Left colon (tissue), 2 donors: ENCODE measurements at places on chromosomes 13 and 19. TPM values are rescaled to one million over a fixed set of nuclear protein-coding genes. Genes with fewer than 3 reads are reported as not detected.

The FUT1 gene
- total RNA-seq = 0.56 TPM

DNA sequence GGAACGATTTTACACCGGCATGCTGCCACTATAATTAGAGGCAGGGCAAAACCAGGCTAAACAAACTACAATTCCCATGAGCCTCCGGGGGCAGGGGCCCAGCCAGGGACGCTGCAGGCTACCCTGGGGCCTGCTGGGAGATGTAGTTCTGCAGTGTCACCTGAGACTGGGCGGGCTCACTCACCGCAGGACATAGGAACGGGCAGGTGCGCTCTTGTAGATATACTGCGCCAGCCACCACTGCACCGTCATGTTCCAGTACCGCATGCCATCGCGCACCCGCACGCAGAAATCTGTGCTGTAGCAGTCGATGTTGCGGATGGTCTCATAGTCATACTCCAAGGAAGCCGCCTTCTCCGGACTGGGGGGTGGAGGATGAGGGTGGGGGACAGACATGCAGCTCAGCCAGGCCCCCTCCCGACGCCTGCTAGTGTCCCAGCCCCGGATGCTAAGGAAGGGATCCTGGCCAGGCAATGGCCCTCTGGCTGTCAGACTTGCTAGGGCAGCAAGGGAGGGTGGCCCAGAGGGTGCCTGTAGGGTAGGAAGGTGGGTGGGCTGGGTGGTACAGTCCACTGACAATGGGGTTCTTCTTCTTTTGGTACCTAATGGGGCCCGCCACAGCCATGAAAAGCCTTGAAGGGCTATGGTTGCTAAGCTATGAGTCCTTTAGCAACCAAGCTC, 5.8 kb upstream of the TMC4 start:
- no peak for DNase-seq

DNA sequence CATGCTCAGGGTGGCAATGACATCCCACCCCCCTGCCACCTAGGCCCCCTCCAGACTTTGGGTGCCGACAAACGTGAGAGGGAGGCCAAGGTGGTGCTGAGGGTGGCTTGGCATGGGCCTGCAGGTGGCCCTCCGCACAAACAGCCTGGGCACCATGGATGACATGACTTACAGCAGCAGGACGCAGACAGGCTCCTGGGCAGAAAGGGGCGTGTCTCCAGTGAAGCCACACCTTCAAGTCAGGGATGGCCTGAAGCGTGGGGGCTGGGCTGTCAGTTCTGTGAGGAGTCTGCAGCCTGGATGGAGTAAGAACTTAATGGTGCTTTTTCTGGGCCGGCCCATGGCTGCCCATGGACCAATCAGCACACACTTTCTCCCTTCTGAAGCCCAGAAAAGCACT, 25.3 kb downstream of the POMP start:
- peak; percentile 55 for DNase-seq

- DNase-seq = no peak
Measured at GRCh38 chr13:35554972-35555623, 78.6 kb upstream of the MAB21L1 start.

- no peak for DNase-seq
Measured at GRCh38 chr19:45462174-45462573, 5.6 kb upstream of the FOSB start.

- DNase-seq = no peak
Measured at GRCh38 chr19:46065486-46066071, 24.8 kb upstream of the IGFL4 start.

The ZNF44 gene
- 18.4 TPM for total RNA-seq

- no peak for DNase-seq
Measured at GRCh38 chr13:76094645-76095044, 458.5 kb downstream of the LMO7 start.

The ZNF865 gene
- total RNA-seq = 13.0 TPM

DNA sequence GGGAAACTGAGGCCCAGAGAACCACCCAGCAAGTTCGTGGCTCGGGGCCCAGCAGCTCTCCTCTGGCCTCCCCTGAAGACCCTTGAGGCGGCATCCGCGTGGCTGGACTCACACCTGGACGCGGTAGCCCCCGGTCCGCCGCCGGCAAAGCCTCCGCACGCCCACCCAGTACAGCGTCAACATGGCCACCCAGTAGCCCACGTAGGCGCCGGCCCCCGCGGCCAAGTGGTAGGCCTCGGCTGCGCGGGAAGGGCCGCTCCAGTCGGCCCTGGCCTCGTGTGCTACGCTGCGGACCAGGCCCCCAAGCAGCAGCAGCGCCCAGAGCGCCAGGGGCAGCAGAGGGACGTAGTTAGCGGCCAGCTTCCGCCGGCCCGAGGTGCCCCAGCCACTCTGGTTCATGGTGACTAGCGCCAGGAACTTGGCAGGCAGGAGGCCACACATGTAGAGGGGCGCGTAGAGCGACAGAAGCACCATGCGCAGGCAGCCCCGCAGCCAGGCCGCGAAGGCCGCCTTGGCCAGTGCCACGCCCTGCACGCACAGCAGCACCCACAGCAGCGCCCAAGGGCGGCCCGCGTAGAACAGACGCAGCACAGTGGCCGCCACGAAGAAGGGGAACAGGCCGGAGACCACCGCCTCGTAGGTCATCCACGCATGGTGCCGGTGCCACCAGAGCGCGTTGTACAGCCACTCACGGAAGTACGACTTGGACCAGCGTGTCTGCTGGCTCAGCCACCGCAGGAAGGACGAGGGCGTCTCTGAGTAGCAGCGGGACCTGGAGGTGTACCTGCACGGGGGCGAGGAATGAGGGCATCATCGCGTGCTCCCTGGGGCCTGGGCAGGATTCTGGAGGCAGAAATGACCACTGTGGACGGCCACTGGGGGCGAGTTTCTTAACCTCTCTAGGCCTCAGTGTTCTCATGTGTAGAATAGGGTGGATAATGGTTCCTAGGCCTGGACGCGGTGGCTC, 10.2 kb downstream of the HAS1 start:
- no peak for DNase-seq

The ZNF433 gene
- total RNA-seq = 2.7 TPM

GRCh38 chr13:22028831-22029230, 358.0 kb downstream of the FGF9 start:
- no peak for DNase-seq

DNA sequence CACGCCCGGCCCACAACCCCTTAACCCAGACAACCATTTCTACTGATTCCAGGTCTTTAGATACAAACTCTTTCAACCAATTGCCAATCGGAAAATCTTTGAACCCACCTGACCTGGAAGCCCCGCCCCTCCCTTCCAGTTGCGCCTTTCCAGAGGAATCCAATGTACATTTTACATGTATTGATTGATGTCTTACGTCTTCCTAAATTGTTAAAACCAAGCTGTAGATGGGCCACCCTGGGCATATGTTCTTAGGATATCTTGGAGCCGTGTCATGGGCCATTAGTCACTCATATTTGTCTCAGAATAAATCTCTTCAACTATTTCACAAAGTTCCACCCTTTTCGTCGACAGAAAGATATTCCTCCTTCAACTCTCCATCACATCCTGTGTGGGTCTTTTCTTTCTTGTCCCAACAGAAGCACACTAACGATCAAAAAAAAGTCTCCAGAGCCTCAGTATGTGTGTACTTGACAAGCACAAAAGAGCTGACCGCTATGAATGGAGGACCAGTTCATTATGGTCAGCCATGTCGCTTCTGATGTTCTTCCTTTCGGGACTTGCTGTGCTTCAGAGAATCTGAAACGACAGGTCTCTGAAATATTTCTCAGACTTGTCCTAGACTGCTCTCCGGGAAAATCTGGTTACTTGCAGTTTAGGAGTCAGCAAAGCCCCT, 601 bp upstream of the ZNF749 start:
- no peak for DNase-seq

- no peak for DNase-seq
Measured at GRCh38 chr13:48993150-48993549, 17.4 kb downstream of the FNDC3A start.

- DNase-seq = no peak
Measured at GRCh38 chr13:29704648-29705047, 109.2 kb upstream of the SLC7A1 start.

GRCh38 chr13:26502826-26503225, 54.7 kb upstream of the WASF3 start:
- DNase-seq = no peak

The TMPRSS9 gene
- 0.34 TPM for total RNA-seq

The ALOX5AP gene
- total RNA-seq = 7.6 TPM
